ENCODE measurements at places on chromosomes 4 and X.

- DNase-seq = no peak
Observed at GRCh38 chr4:37816006-37816405, 10.5 kb upstream of the PGM2 start.

GRCh38 chr4:8355864-8356565 is 84.5 kb downstream of the ACOX3 start:
- DNase-seq = no peak

DNA sequence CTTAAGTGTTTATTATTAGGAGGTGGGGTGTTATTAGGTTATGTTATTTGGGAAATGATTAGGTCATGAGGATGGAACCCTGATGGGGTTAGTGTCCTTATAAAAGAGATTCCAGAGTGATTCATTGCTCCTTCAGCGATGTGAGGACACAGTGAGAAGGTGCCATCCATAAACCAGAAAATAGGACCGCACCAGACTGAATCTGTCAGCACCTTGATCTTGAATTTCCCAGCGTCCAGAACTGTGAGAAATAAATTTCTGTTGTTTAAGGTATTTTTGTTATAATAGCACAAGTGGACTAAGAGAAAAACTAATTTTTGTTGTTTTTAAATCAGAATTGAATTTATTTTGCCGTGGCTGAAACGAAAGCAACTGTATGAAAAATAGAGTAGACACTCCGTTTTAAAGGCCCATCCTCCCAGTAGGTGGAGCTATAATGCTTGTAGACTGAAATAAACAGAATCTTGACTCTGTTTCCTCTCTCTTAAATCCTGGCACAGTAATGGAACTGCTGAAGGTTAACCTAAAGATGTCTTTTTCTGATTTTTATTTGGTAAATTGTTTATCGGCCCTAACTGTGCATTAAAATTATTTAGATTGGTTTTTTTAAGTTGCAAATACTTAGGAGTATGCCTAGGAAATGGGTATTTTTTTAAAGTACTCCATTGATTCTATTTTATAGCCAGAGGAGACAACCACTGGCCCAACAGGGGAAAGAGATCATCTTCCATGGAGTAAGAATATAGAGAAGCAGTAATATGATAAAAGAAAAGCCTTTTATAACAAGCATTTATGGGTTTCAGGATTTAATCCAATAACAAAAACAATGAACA is 133.2 kb upstream of the ADAMTS3 start:
- no peak for DNase-seq

GRCh38 chr4:95363966-95364365 is 184.8 kb downstream of the UNC5C start:
- DNase-seq = no peak

- no peak for DNase-seq
Observed at GRCh38 chrX:124690495-124690894, 344.1 kb downstream of the SH2D1A start.

DNA sequence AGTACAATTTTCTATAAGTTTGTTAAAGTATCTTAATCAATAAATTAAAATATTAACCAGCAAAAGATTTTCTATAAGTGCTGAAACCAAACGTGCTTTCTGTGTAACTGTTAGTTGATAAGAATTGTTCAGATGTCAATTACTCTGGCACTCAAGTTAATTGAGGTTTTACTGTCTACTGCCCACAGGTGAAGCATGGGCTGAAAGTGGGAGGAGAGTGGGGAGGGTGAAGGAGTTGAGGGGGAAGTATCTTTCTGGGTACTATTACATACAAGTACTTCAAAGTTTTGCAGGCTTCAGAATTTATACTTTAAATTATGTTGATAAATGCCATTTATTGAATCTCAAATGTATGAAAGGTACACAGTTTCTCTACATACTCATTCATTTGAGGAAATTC is 19.1 kb upstream of the CXCL3 start:
- DNase-seq = no peak

DNA sequence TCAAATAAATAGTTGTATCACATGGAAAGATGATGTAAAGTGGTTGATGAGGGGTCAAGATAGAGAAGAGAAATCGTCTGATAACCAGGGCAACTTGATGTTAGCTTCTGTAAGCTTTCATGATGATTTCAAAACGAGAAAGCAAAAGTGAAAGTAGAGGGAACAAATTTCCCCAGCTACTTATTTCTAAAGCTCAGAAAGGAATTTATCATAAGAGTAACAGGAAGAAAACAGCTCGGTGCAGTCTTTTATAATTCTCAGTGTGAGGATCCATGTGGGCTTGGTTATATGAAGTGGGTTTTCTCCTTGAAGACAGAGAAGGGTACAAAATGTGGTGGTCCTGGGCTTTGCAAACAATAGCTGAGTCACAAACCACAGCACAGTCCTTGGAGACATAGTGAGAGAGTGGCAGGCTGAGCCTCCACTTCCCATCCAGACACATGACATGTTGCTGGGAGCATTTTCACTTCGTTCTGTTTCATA is 32.1 kb upstream of the GLRA2 start:
- peak; percentile 43 for DNase-seq

- no peak for DNase-seq
Observed at GRCh38 chr4:16125571-16126445, 42.0 kb upstream of the PROM1 start.
